Stimulated activated CD4-positive, alpha-beta T cell treated with anti-CD3 and anti-CD28 coated beads, Interleukin-12 subunit alpha, Interleukin-12 subunit beta, amount 100 ng/mL, for 24 hours (primary cell): ENCODE measurements at places on chromosomes 13 and 19.

- DNase-seq: no peak
Measured at GRCh38 chr13:54934121-54934520, 1905.5 kb downstream of the OLFM4 start.

GRCh38 chr19:4911786-4912672, 2.7 kb downstream of the UHRF1 start:
- DNase-seq: peak; percentile 63

- DNase-seq: no peak
Measured at GRCh38 chr13:110047496-110047895, 259.5 kb downstream of the COL4A1 start.

GRCh38 chr13:41492432-41493260, 35.3 kb downstream of the RGCC start:
- DNase-seq: no peak

- no peak for DNase-seq
Measured at GRCh38 chr13:109166804-109167203, 537.4 kb downstream of the MYO16 start.

- no peak for DNase-seq
Measured at GRCh38 chr13:26221399-26221720, 754 bp downstream of the RNF6 start.

- DNase-seq: no peak
Measured at GRCh38 chr13:74077375-74077774, 56.8 kb downstream of the KLF12 start.

- no peak for DNase-seq
Measured at GRCh38 chr13:91816263-91816807, 417.9 kb downstream of the GPC5 start.

DNA sequence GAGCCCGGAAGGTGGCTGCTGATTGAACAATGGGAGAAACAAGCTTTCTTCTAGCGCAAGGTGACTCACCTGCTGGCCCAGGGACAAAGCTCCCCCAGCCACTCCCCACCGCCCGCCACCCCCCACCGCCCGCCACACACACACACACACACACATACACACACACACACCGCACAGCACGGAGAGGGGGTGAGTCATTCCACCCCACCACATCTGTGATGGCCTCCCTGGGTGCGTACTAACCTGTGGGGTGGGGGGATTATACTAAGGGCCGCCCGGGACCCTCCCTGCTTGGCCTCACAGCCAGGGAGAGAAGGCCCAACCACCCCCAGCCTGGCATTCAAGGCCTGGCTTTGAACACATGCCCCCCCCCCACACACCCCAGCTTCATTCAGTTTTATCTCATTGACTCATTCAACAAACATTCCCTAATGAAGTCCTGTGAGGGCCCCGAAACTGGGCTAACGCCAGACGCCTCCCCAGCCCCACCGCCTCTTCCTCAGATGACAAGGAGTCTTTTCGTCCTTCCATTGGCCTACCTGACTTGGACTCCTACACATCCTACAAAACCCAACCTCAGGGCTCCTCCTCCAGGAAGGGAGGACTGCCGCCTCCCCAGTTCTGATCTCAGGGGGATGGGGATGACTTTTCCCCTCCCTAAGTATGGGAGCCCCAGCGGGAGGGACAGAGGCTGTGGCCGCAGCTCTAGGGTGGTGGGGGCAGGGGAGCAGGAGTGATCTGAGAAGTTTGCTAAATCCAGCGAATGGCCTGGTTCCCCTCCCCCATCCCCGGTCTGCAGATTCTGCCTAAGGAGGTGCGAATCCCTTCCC, 5.8 kb upstream of the ONECUT3 start:
- DNase-seq: no peak

GRCh38 chr13:98406427-98406826, 170.5 kb downstream of the STK24 start:
- DNase-seq: no peak

DNA sequence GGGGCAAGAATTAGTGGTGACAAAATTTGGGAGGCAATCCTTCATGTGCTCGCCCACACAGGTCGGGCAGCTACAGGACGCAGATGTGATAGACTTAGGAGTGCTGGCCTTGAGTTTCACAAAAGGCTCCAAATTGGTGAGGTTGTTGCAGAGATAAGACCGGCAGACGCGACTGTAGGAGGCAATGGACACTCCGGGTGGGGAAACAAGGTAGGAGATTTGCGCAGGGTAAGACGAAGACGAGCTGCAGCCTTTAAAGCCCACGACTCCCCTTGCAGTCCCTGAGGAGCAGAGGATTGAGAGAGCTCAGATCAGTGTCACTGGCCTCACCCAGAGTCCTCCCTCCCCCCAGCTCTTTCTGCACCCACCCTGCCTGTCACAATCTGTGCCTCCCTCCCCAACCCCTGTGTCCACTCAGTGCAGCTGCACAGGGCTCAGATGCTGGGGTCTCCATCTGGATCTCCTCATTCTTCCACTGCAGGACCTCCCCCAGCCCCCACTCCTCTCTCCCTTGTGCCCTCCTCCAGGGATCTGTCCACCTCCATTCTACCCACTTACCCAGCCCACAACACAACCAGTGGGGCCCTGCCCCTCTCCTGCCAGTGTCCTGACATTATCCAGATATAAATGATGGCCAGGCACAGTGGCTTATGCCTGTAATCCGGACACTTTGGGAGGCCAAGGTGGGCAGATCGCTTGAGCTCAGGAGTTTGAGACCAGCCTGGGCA, 6.3 kb downstream of the LYPD4 start:
- no peak for DNase-seq

GRCh38 chr13:34152409-34152808, 334.5 kb downstream of the RFC3 start:
- no peak for DNase-seq

- no peak for DNase-seq
Measured at GRCh38 chr13:66301006-66301405, 929.1 kb downstream of the PCDH9 start.

GRCh38 chr19:51140441-51140840, 1.7 kb upstream of the SIGLEC7 start:
- no peak for DNase-seq

DNA sequence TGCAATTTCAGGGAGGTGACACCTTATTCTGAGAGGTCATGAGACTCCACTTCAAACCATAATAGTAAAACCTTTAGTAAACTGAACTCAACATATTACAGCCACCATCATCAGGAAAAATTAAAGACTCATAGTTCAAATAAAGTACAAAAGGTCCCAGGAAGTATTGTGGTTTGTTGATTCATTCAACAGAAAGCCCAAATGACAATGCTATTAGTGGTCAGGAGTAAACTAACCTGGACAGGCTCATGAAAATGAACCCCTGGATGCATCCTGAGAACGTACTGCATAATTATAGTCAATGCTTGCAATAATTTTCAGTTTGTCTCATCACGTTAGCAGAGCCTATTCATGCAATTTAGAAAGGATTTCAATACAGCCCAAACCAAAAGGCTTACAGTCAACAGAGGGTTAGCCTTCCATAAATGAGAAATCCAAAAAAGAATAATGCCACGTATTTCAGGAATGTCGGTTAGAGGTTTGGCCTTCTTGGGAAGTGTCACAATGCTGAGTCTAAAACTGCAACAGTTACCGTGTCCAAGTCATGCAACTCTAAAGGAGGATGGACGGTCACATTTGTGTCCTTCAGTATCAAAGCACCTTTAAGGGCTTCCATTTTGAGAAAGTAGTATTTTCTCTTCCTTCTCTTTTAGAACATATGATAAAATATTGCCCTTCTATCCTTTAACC, 280.8 kb downstream of the ABCC4 start:
- DNase-seq: no peak

- no peak for DNase-seq
Measured at GRCh38 chr13:39836038-39836437, 180.6 kb downstream of the COG6 start.

DNA sequence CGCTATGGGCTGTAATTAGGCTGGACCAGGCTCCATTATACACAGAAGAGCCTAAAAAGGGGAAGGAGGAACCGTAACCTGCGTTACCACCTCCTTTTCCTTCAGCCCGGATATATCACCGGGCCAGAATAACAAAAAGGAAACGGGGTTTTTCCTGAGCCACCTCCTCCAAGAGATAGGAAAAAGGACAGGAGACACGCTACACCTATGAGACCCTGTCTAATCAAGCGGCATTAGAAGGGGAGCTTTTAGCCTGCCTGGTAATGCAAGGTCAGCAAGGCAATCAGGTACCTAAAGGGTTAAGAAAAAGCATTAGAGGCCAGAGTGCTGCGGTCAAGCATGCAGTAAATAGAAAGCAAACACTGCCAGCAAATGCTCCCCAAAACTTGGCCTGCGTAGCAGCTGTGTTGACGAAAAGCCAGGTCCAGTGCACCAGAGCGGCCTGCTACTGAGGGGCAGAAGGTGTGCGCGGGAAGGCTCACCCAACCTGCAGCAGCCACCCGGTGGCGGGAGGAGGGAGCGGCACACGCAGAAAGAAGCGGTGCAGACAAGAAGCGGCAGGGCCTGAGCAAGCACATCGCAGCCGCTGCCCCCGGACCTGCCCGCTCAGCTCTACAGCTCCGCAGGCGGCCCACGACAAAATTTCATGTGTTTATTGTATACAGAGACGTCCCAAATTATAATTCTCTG, 1466.1 kb downstream of the UQCRFS1 start:
- no peak for DNase-seq

GRCh38 chr13:64925284-64925683, 2304.9 kb downstream of the PCDH9 start:
- DNase-seq: no peak

GRCh38 chr13:110239280-110240125, 67.5 kb downstream of the COL4A1 start:
- DNase-seq: no peak

DNA sequence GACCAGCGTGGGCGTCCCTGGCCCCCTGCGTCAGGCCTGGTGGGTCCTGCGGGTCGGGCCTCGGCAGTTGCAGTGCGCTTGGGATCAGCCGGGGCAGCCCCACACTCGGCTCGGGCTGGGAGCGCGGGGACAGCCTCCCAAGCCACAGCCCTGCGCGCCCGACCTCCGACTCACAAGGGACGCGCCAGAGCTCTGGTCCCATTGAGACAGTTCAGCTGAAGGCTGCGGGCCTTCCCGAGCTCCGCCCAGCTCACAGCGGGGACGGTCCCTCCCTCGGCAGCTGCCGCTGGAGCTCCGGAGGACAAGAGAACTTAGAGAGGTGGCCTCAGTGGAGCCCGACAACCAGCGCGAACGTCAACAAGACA, 45.7 kb upstream of the ZNF730 start:
- DNase-seq: peak; percentile 2

DNA sequence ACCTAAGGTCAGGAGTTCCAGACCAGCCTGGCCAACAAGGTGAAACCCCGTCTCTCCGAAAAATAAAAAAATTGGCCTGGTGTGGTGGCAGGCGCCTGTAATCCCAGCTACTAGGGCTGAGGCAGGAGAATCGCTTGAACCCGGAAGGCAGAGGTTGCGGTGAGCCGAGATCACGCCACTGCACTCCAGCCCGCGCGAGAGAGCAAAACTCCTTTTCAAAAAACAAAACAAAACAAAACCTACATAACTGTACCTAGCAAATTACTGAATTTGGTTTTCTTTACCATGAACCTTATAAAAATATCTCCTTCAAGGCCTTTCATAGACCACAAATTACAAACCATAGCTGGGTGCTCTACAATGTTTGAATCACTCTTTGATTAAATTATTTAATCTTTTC, 760 bp downstream of the ZNF91 start:
- peak; percentile 17 for DNase-seq

- no peak for DNase-seq
Measured at GRCh38 chr13:63011996-63012395, 1596.3 kb upstream of the PCDH20 start.

GRCh38 chr13:79245937-79246577, 160.0 kb downstream of the RBM26 start:
- no peak for DNase-seq

DNA sequence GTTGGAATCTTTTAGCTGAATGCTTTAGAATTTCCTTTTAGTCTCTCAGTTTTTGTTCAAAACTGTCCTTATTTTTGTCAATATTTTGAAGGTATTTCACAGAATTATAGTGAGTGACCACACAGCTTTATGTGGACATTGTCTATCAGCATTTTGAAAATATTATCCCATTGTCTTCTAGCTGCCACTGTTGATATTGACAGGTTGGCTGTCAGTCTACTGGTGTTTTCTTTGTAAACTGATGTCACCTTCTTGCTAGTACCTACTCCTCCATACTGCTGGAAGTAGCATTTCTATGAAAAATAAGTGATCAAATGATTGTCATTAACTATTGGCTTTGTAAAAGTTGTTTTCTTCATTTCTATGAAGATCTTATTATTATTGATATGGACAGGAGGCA, 256.8 kb downstream of the KLF12 start:
- DNase-seq: no peak

GRCh38 chr13:98890925-98891324, 86.9 kb downstream of the DOCK9 start:
- no peak for DNase-seq

GRCh38 chr13:57595775-57596174, 35.8 kb upstream of the PCDH17 start:
- no peak for DNase-seq

GRCh38 chr19:18502246-18502637, 19.6 kb downstream of the ELL start:
- DNase-seq: no peak

GRCh38 chr13:41678249-41678648, 220.9 kb downstream of the RGCC start:
- no peak for DNase-seq

DNA sequence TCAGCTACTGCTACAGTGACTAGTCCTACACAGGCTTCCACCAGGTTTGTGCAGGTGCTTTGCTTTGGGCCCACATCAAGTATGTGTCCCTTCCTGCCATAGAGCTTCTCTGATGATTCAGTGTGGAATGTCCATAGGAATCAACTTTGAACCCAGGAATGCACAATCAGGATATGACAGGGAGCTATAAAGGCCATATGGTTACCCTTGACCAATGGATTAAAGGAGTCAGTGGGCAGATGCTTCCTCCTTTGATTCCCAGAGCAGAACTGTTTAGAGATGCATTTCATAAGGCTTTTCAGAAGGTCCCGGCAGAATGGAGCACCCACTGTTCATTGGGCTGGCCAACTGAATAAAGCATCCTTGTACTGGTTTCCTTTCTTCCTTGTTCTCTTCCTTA, 145.2 kb upstream of the WASF3 start:
- no peak for DNase-seq

DNA sequence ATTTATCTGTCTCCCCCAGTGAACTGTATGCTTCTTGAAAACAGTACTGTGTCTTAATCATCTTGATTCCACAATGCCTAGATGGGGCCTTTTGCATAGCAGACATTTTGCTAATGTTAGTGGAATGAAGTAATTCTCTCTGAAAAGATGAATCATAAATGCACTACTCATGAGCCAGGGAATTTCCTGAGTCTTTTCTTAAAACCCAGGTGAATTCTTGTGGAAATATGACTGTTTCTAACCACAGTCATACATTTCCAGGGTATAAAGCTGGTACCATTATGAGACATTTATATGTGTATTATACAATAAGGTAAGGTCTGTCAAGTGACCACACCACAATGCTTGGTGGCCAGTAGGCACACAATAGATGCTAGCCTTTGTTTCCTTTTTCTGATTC, 5.5 kb upstream of the KCTD4 start:
- no peak for DNase-seq

GRCh38 chr19:10478903-10479384, 24.2 kb downstream of the KEAP1 start:
- DNase-seq: peak; percentile 77
